Activated CD8-positive, alpha-beta memory T cell treated with anti-CD3 and anti-CD28 coated beads for 48 hours (primary cell): ENCODE measurements at places on chromosomes 7 and 10.
A peak's percentile ranks its signal among the peaks of the same experiment; 100 is the strongest.

DNA sequence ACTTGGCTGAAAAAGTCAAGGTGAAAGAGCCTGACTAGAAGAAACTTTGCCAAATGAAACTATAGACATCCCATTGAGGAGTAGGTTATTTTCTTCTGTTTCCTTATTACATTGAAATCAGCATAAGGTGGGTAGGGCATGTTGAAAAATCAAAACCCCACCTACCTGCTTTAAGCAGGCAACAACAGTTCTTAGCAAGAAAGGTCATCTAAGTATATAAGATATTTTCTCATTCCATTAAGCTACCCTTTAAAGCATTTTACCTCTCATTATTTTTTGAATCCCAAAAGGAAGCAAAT lies 30.8 kb downstream of the ACADSB start:
- DNase-seq, result no peak

GRCh38 chr10:13371897-13372470 lies 23.9 kb upstream of the SEPHS1 start:
- peak; percentile 44 for DNase-seq

DNA sequence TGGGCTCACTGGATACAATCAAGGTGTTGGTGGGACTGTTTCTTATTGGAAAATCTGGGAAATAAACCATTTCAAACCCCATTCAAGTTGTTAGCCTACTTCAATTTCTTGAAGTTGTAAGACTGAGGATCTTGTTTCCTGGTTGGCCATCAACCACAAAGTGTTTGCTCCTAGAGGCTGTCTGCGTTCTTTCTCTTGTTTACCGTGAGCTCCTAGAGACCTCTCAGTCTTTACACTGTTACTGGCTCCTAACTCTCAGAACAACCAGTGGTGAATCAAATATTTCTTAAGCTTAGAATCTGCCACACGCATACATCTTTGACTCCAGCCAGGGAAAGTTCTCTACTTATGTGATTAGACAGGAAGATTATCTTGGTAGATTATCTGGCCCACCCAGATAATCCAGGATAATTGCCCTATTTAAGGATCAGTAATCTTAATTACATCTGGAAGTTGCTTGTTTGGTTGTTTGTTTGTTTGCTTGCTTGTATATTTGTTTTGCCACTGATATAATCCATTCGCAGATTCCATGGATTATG lies 798.7 kb downstream of the IPMK start:
- DNase-seq, result no peak

- no peak for DNase-seq
Measured at GRCh38 chr7:96122746-96123145, 199.2 kb downstream of the SLC25A13 start.

DNA sequence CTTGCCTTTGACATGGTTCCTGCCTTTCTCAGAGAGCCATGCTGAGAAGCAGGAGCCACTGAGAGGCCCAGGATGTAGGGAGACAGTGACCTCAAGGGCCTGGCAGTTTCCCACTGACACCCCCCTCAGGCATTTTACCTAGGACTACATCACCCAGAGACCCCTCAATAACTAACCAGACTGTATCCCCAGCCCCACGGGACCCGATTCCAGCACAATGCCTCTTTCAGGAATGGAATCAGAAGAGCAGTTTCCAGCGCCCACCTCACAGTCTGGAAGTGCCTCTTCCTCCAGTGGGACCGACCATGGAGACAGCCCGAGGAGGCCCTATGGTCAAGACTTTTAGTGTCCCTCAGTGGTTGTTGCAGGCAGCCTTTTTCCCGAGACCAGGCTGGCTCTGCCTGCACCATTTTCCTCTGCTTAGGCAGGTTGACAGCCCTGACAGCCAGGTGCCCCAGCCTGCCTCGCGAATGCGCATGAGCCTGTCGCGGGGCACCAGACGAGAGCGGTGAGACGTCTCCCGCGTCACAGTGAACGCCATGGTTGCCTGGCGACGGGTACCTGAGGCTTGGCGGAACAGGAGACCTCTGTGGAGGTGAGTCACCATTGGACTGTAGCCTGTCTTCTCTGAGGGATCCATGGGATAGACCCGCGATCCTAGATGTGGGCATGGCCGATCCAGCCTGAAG lies 28.4 kb upstream of the ZNF273 start:
- DNase-seq, result no peak

GRCh38 chr7:18679261-18679660 lies 183.7 kb downstream of the HDAC9 start:
- DNase-seq, result no peak

- DNase-seq, result no peak
Measured at GRCh38 chr10:132647424-132647823, 109.8 kb downstream of the INPP5A start.

DNA sequence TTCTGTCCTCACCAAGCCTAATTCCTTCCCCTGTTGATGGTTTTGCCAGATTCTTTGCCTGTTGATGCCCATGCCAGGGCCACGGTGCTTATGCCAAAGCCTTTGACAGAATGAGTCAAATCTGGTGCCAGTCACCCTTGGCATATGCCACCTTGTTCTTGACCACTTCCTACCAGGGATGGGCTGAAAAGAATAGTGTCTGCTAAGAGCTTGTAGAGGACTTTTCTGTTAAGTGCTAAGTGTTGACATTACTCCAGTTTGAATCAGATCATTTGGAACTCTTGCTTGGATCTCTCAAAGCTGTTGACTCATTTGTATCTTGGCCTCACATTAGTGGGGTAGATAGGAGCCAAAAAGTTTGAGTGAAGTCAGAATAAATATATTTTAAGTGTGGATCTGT lies 661.2 kb downstream of the AUTS2 start:
- no peak for DNase-seq

GRCh38 chr7:121273467-121274167 lies 55.2 kb upstream of the WNT16 start:
- DNase-seq, result no peak

DNA sequence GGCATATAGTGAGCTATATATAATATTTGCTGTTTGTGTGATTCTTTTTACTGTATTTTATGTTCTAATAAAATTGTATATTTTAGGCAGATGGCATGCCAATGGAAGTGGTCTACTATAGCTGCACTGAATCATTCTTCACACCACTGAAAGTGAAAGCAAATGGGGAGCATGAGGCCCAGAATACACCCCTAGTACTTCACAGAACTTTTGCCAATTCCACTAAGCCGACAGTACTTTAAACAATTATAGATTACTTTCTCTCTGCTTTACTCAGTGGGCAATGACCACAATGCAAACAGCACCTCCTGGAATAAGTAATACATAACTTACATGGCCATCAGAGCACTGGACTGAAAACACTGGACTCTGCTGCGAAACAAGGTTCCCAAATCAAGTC lies 70.2 kb downstream of the ANKRD26 start:
- DNase-seq, result no peak

- no peak for DNase-seq
Measured at GRCh38 chr7:127899411-127899810, 131.8 kb downstream of the LRRC4 start.

DNA sequence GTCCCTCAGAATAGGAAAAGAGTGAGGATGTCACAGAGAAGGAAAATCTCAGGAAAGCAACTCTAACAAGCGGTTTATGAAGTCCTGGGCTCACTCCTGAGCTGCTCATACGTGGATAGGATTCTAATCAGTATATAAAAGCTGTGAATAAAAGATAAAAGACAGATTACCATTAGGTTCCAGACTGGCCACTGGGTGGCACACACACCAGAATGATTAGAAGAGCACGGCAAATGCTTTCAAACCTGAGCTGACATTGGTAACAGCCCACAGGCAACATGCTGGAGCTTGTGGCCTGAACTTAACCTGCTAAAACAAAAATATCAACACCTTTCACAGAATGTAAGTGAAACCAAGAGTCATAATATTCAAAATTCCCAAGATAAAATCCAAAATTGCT lies 370.8 kb downstream of the GRID1 start:
- no peak for DNase-seq

GRCh38 chr7:16421333-16422102 lies at the start of gene CRPPA:
TSS of gene CRPPA (minus strand) at chr7:16421538. CDS start at chr7:16421322, 216 bp downstream.
- DNase-seq, result peak; percentile 15

DNA sequence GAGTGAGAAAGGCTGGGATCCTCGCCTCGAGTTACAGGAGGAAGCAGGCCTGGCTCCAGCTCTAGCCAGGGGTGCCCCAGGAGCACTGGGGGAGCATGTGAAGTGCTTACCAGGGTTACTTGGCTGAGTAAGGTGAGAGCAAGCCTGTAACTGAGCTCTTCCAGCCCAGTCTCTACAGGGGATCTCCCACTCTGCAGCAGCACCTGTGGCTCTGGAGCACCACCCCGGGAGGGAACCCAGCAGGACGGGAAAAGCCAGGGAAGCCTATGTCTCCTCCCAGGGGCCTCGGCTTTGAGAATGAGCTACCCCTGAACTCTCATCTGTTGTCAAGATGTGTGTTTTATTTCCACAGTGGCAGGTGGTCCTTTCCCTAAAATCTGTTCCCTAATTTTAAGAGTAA lies 10.6 kb downstream of the LRRC20 start:
- no peak for DNase-seq

DNA sequence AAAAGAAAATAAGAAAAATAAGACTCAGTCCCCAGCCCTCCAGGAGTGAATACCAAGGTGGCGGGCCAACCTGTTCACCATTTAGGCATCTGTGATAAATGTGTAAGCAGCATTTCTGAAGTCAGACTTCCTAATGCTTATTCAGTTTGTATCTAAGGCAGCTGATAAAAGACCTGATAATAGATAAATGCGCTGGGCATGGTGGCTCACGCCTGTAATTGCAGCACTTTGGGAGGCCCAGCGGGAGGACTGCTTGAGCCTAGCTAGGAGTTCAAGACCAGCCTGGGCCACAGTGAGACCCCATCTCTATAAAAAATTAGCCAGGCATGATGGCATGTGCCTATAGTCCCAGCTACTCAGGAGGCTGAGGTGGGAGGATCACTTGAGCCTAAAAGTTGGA lies 103.6 kb downstream of the SPDYE5 start:
- no peak for DNase-seq

DNA sequence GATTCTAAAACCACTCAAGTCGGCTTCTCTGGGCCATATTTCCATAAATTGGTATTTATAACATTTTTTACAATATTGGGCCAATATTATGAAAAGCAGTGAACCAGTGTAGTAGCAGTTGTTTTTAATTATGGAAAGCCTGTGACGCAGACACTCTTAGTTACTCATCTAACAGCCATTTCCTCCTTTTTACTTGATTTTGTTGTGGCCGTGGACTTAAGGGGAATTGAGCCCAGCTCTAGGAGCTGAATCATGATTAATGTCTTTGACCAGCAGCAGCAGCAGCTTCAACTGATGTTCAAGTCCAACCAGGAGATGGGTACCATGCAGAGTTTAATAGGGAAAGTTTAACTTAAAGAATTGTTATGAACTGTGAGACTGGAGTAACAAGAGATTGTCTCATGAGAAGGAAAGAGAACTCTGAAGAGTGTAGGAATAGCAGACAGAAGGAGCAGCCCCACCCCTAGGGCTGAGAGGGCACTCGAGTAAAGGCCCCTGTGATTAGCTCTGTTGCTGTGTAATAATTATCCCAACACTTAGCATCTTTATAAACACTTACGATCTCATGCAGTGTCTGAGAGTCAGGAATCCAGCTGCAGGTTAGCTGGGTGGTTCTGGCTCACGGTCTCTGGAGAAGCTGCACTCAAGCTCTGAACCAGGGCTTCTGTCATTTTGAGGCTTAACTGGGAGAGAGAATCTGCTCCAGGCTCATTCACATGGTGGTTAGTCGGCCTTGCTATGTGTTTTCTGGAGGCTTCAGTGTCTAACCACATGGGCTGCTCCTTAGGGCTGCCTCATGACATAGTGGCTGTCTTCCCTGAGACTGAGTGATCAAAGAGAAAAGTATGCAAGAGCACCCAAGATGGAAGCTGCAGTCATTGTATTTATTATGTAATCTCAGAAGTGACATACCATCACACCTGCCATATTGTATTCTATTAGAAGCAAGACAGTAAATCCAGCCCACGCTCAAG lies 4.6 kb downstream of the LANCL2 start:
- no peak for DNase-seq

- no peak for DNase-seq
Measured at GRCh38 chr10:123044391-123044790, 35.6 kb downstream of the ACADSB start.

DNA sequence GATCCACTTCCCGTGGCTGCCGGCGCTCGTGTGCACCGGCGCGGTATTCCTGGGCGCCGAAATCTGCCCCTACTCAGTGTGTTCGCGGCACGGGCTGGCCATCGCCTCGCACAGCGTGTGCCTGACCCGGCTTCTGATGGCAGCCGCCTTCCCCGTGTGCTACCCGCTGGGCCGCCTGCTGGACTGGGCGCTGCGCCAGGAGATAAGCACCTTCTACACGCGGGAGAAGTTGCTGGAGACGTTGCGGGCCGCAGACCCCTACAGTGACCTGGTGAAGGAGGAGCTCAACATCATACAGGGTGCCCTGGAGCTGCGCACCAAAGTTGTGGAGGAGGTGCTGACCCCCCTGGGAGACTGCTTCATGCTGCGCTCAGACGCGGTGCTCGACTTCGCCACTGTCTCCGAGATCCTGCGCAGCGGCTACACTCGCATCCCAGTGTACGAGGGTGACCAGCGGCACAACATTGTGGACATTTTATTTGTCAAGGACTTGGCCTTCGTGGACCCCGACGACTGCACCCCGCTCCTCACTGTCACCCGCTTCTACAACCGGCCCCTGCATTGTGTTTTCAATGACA lies 1.3 kb downstream of the CNNM1 start:
- DNase-seq, result no peak
